ENCODE measurements at places on chromosomes 2 and 18.

DNA sequence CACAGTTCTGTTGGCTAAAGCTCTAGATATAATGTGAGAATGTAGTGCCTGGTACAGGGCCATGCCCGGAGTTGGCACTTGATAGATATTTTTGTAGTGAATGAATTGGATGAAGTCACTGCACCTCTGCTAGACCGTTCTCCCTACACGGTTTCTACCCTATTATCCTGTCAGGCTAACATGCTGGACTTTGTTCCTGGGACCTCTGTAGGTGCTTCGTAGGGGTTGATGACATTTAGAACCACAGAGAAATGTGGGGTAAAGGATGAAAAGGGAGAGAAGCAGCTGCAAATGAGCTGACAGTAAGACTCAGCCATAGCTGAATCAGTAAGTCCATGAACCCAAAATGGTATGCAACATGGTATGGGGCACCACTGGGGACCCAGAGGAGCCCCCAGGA lies 4.1 kb upstream of the FBLN7 start:
- no peak for DNase-seq

DNA sequence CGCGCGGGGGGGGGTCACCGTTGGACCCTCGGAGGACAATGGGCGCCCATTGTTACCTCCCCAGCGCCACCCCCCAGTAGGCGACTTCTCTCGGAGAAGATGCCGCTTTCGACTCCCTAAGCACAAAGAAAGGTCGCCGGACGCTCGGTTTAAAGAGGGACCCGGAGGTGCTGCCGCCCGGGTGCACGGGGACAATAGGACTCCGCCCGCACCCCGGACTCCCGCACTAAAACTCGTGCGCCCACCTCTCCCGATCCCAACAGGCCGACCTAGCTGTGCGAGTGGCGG lies 318 bp upstream of the CDC42EP3 start:
- DNase-seq, result no peak

GRCh38 chr2:135546436-135546835 lies 15.2 kb downstream of the R3HDM1 start:
- DNase-seq, result no peak

GRCh38 chr2:173881461-173881860 lies 83.7 kb downstream of the SP3 start:
- DNase-seq, result peak; percentile 51

- no peak for DNase-seq
Measured at GRCh38 chr18:79067611-79068010, 1.6 kb upstream of the ATP9B start.

GRCh38 chr2:144508172-144508851 lies 11.6 kb downstream of the ZEB2 start:
- no peak for DNase-seq

- no peak for DNase-seq
Measured at GRCh38 chr2:20608666-20609348, 42.1 kb downstream of the HS1BP3 start.

- no peak for DNase-seq
Measured at GRCh38 chr18:24212939-24213338, 74.1 kb downstream of the CABYR start.

- no peak for DNase-seq
Measured at GRCh38 chr18:52822160-52822559, 482.2 kb downstream of the DCC start.
